ENCODE measurements at places on chromosomes 3 and 15.

DNA sequence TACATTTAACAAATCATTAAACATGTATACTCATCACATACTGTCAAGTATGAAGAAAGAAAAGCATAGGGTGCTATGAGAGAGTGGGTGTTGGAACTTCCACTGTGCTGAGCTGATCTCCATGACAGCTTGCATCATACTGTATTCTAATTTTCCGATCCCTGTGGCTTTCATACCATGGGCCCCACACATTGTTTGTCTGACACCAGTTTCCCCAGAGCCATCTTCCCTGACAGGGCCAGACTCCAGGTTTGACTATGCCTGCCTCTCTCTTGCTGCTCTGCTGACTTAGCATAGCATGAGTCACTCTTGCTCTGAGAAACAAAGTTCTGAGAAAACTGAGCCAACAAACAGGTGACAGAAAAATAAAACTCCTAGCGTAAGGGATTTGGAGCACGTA lies 37.0 kb upstream of the CASR start:
- no peak for DNase-seq

GRCh38 chr15:38588672-38589071 lies 24.1 kb upstream of the RASGRP1 start:
- no peak for DNase-seq

GRCh38 chr3:49805367-49805782 lies 2.3 kb downstream of the INKA1 start:
- peak; percentile 86 for DNase-seq

- DNase-seq = no peak
Observed at GRCh38 chr15:20345401-20345958, 196.1 kb downstream of the GOLGA6L6 start.

DNA sequence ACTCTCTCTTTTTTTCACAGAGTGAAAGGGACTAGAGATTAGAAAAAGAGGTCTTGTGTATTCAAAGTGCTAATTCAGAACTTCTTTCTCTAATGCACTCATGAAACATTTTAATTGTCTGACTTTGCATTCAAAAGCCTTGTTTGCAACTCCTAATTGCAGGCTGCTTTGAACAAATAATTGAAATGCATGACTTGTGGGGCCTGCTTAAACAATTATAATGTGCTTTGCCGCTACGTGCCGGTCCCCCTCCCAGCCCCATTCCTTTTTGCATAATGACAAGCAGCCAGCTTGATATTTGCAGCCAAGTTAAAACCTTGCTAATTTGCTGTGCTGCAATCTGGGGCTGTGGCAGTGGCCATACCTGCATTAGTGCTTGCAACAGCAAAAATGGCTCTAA lies 114.5 kb downstream of the FOXB1 start:
- DNase-seq = no peak

- no peak for DNase-seq
Observed at GRCh38 chr3:21174461-21174860, 576.5 kb downstream of the ZNF385D start.

- no peak for DNase-seq
Observed at GRCh38 chr3:102532901-102533300, 98.1 kb downstream of the ZPLD1 start.

GRCh38 chr3:98906230-98906629 lies 4.7 kb upstream of the DCBLD2 start:
- DNase-seq = no peak

- no peak for DNase-seq
Observed at GRCh38 chr15:90054618-90055097, 47.6 kb downstream of the IDH2 start.

DNA sequence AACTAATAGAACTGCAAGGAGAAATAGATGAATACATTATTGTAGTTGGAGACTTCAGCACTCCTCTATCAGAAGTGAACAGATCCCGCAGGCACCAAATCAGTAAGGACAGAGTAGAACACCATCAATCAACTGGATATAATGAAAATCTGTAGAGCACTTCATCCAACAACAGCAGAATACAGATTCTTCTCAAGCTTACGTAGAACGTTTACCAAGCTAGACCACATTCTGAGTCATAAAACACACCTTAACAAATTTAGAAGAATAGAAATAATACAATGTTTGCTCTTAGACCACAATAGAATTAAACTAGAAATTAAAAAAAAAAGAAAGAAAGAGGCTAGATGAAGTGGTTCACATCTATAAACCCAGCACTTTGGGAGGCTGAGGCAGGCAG lies 70.7 kb upstream of the NEDD4 start:
- no peak for DNase-seq

Data from SK-N-MC (cell line).